ENCODE measurements at places on chromosomes 6 and 20.

DNA sequence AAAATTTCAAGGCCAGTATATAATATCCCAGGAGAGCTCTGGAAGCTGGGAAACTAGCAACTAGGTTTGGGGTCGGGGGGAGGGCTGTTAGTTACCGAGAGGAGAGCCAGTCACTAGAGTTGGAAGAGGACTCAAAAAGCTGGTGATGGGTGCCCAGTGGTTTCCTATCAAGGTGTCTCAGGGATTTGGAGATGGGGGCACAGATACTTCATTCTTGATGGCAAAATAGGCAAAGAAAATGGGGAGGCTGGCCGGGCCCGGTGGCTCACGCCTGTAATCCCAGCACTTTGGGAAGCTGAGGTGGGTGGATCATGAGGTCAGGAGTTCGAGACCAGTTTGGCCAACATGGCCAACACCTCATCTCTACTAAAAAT is 805 bp downstream of the PHF1 start:
- no peak for DNase-seq

DNA sequence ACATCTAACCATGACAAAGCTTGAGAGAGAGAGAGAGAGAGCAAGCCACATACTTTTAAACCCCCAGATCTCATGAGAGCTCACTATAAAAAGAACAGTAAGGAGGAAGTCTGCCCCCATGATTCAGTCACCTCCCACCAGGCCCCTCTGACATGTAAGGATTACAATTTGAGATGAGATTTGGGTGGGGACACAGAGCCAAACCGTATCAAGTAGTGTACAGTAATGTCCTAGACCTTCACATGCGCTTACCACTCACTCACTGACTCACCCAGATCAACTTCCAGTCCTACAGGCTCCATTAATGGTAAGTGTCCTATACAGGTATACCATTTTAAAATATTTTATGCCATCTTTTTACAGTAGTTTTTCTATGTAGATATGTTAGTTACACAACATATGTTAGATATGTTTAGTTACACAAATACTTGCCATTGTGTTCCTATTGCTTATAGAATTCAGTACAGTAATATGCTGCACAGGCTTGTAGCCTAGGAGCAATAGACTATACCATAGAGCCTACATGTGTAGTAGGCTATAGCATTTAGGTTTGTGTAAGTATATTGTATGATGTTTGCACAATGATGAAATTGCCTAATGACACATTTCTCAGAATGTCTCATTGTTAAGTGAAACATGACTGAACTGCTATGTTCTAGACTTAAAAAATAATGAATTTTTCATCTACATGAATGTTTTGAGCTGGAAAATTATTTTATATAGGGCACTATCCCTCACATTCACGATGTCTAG is 11.7 kb downstream of the TSPYL1 start:
- DNase-seq = no peak

- no peak for DNase-seq
These were observed 44.8 kb downstream of the TTI1 start for GRCh38 chr20:37988306-37988954.

- DNase-seq = no peak
These were observed 30.5 kb downstream of the CDKAL1 start for GRCh38 chr6:20564777-20565176.

DNA sequence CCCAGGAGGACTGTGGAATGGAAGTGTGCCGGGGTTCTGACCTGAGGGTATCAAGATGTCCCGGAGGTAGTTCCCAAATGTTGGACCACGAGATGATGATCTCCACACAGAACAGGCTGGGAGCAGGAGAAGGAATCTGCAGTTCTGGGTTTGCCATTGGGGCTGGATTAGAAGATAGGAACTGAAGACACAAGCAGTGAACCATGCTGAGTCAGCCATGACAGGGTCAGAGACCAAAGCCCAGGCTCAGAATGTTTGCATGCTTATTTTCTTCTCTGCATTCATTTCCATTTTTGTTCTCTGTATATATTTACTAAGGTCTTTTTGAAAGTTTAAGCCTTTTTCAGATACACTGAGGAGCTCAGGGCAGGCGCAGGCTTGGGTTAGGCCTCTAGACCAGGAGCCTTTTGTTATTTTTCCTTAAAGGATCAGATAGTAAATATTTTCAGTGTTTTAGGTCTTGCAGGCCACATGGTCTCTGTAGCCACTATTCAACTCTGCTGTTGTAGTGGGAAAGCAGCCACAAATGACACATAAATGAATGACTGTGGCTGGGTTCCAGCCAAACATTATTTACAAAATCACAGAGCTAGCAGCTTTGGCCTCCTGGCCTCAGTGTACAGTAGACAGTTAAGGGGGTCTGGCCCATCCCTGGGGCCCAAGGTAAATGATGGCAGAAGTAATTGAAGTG is 28.5 kb downstream of the SLC35D3 start:
- DNase-seq = no peak

- no peak for DNase-seq
These were observed 78.7 kb upstream of the SAMD5 start for GRCh38 chr6:147429794-147430193.

GRCh38 chr6:105561486-105561885 is 158.6 kb upstream of the PREP start:
- DNase-seq = no peak

- DNase-seq = no peak
These were observed 14.2 kb downstream of the KCNK5 start for GRCh38 chr6:39214846-39215639.

DNA sequence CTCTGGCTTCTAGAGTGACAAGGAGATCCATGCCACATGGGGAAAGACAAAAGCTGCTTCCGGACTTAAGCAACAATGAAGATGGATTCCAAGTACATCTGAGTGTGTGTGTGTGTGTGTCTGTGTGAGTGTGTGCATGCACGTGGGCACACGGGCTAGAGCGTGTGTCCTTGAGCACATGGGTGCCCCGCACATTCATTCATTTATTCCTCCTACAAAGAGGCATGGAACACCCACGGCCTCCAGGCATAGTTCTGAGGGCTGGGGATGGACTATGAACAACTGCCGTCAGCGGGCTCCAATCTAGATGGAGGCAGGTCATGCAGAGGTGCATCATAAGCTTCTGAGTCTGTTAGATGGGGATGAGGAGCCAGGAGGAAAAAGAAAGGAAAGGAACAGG is 49.1 kb downstream of the GRM4 start:
- no peak for DNase-seq

- DNase-seq = no peak
These were observed 29.3 kb upstream of the TXNDC5 start for GRCh38 chr6:7939864-7940228.
